Common myeloid progenitor, CD34-positive (primary cell): ENCODE measurements at places on chromosomes 12 and 14.

GRCh38 chr14:75406856-75407255, 21.0 kb upstream of the JDP2 start:
- DNase-seq, result no peak

DNA sequence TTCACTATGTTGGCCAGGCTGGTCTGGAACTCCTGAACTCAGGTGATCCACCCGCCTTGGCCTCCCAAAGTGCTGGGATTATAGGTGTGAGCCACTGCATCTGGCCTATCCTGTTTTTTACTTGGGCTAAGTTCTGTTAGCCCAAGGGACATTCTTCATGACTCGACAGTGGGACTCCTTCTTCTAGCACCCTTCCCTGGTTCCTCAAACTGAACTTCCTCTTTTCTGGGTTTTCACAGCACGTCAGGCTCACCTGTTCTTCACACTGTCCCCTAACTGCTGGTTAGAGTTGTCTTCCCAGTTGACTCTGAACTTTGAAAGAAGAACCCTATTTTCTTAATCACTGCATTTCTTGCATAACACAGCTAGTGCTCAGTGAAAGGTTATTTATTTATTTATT, 22.5 kb downstream of the CABP1 start:
- DNase-seq, result peak; percentile 72

- no peak for DNase-seq
Observed at GRCh38 chr14:78074561-78074960, 95.6 kb upstream of the NRXN3 start.

DNA sequence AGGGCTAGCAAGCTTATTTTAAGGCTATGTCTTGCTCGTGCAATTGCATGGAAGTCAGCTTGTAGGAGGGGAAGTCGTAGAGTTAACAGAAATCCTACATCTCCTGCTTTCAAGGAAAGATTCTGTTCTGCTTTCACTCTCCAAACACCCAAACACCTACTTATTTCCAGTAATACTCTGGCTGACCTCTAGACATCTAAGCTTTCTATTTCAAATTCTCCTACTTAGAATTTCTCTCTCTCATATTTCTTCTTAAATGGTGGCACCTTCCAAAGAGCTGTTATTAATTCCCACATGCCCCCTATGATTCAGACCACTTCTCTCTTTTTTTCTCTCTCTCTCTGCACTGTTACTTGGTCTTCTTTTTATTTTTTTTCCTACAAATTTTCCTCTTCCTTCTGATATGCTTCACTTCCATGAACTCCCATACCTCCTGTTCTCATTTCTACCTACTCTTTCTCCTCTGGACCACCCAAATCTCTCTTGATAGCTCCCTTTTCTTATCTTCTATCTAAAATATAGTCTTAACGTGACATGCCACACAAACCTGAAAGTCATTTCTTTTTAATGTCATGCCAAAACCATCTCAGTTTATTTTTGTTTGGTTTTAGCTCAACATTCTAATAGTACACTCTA, 90.8 kb downstream of the RPS6KA5 start:
- DNase-seq, result peak; percentile 37

- DNase-seq, result no peak
Observed at GRCh38 chr12:69932676-69933552, 107.9 kb downstream of the MYRFL start.
